GM12878 (cell line): ENCODE measurements at places on chromosomes 12 and 14. TPM values are rescaled to one million over a fixed set of nuclear protein-coding genes. Genes with fewer than 3 reads are reported as not detected.

- no peak for DNase-seq
Measured at GRCh38 chr12:30155001-30155730, 371.4 kb upstream of the TMTC1 start.

- no peak for DNase-seq
Measured at GRCh38 chr14:80906946-80907345, 34.6 kb downstream of the CEP128 start.

DNA sequence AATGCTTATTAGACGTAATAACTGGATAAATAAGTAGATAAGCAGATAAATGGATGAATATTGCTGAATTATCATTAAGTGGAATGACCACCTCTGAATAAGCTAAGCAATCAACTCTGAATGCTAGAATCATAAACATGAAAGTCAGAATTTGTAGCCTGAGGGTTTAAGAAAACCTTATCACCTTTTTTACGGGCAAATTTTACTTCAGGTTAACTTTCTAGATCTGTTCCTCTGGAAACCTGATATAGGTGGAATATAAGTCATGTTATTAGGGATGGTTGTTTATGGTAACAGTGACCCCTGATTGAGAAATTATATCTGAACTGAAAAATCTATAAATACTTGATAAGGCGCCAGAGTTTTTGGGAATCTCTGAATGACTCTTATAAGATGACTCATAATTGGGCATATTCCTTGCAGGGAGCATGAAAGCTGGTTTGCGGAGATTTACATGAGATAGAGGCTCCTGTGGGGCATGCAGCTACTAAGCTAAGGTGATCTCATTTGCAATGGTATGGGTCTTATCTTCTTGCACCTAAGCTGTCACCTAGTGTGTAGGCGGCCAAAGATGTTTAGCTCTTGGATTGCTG lies 12.1 kb downstream of the SPX start:
- no peak for DNase-seq

GRCh38 chr14:34364201-34364600 lies 97.8 kb downstream of the SPTSSA start:
- no peak for DNase-seq

DNA sequence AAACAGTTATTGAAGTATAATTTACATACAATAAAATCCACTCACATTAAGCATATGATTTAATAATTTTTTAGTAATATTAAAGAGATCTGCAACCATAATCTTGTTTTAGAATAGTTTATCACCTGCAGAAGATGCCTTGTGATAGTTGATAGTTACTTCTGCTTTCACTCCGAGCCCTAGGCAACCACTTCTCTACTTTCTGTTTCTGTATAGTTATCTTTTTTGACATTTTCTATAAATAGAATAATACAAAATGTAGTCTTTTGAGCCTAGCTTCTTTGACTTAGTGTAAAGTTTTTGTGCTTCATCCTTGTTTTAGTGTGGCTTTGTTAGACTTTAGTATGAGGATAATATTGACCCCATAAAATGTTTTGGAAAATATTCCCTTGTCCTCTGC lies 111.0 kb downstream of the MNAT1 start:
- peak; percentile 28 for DNase-seq

- DNase-seq: no peak
Measured at GRCh38 chr12:70890895-70891832, 29.4 kb downstream of the PTPRR start.

DNA sequence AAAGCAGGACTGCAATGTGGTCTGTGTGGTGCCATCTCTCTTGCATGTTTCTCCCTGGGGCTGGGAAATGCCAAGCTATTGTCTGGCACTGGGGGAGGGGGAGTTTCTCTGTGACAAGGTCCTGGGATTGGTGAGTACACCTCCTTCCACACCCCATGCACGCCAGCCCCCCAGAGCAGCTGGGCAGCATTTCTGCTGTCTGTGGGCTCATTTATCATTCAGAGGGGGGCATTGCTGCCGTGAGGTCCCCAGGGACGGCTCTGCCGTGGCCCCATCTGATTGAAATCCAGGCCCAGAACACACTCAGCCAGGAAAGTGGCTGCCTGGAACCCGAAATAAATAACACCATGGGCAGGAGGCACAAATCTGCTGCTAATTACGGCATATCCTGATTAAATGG lies 12.6 kb upstream of the FAM222A start:
- no peak for DNase-seq

GRCh38 chr14:65472189-65472588 lies 59.7 kb downstream of the FUT8 start:
- DNase-seq: no peak

DNA sequence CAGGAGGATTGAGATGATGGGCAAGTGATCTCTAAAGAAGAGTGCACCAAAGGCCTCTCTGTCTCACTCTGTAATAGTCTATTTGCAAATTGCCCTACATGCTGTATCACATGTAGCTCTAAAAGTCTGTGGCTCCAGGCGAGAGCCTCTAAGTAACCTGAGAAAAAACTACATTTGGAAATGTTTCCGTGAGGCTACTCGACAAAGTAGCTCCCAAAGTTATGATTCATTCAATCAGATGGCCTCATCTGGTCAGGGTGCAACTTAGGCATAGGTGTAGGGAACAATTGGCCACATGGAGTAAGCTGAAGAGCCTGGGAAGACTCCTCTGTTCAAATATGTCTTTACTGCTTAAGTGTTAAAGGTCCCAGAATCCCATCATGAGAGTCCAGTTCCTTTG lies 155.4 kb upstream of the PLEKHG7 start:
- DNase-seq: no peak

DNA sequence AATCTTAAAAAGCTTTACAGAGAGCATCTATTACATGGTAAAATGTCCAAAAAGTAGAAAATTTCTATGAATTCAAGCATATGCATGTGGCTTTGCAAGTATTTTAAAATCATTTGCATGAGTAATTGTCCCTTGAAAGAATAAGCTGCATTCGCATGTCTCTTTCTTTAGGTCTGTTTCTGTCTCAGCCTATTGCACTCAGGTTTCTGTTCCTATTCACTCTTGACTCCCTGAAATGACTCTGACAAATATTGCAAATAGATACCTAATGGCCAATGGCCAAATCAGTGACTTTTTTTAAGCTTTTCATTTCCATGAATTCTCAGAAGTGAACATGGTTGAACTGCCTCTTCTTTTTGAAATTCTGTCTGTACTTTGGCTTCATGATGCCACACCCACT lies 6.4 kb upstream of the TTC8 start:
- no peak for DNase-seq

DNA sequence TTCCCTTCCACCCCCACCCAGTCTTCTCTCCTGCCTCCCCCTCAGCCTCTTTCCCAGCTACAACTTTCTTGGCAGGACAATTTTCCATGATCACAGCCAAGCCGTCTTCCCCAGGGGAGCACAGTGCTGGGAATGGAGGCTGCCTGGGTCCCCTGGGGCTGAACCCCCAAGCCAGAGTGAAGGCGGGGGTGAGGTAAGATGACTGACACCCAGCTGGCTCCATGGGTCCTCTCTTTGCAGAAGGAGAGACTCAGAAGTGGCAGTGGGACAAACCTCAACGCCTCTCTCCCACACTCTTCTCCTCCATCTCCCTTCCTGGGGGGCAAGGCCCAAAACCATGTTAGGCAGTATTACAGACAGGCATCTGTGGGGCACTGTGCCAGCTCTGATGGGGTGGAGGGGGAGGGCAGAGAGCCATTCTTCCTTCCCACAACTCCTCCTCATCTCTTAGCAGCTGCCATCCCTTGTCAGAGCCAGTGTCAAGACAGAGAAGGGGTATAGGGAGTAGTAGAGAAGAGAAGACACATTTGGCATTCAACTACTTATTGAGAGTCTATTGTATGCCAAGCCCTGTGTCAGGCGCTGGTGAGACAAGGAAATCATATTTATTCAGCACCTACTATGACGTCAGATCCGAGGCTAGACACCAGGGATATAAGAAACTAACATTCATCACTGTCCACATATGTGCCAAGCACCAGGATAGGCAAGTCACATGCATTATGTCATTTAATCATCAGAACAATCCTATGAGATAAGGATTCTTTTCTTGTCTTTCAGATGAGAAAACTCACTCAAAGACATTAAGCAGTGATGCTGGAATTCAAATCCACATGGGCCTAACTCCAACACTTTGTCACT lies 3.6 kb downstream of the ITGA7 start:
- no peak for DNase-seq

DNA sequence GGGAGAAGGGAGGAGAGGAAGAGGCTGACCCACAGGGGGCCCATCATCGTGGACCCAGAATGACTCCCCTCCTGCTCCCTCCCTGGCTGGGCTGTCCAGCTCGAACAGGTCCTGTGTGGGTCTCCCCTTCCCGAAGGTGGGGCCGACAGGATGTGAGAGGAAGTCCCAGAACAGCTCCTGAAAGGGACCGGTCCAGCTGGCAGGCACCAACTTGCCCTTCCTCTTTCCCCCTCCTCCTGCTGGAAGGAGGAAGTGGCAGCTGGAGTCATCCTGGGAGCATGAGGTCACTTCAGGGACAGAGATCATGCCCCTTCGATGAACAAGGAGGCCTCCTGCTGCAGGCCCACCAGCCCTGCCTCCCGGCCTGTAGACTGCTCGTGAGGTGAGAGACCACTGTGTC lies 35.0 kb upstream of the BEGAIN start:
- DNase-seq: no peak

DNA sequence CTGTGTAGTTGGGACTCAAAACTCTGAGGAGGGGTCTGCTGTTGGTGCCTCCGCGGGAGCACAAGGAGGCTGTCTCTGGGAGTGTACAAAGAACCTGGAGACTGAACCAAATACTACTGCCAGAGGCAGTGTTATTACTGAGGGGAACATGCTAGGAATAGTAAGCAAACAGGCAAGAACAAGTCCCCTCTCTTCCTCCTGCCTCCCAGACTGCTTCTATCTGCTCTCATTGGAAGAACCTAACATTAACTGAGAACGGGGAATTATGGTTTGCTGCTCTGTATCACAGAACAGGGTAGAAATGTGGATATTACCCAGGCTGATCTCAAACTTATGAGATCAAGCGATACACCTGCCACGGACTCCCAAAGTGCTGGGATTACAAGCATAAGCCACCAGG lies 4.5 kb upstream of the KMT5A start:
- no peak for DNase-seq

DNA sequence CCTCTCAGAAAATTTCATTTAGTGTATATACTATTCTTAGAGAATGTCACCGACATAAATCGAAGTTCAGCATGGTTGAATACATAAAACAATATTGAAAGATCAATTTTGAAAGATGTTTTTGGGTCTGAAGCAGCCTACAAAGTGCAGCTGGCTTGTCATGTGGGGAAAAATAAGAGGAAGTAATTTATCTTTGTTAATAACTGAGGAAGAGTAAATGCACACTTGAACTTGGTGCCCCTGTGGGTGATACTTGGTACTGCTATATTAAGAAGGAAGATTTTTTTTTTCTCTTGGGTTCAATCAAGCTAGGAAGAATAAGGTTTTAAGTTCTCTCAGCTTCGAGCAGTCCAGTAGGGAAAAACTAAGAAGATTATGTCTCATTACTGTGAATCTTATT lies 661.3 kb downstream of the RPL10L start:
- no peak for DNase-seq

DNA sequence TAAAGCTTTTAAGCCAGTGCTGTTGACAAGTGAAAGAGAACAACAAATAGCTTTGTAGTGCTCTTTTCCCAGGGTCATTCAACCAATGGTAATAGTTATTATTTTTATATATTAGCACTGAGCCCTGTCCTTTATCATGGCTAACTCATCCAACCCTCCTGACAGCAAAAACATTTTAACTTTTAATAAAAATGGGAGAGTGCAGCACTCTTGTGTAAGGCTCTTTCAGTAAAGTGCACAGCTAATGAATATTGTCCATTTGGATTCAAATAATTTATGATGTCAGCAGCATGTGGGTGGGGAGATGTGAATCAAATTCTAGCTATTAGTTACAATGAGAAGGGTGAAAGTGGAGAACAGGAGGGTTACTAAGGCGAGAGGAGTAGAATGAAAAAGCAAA lies 185.7 kb downstream of the SOX5 start:
- DNase-seq: no peak

GRCh38 chr12:47822863-47823262 lies 3.2 kb upstream of the HDAC7 start:
- no peak for DNase-seq

DNA sequence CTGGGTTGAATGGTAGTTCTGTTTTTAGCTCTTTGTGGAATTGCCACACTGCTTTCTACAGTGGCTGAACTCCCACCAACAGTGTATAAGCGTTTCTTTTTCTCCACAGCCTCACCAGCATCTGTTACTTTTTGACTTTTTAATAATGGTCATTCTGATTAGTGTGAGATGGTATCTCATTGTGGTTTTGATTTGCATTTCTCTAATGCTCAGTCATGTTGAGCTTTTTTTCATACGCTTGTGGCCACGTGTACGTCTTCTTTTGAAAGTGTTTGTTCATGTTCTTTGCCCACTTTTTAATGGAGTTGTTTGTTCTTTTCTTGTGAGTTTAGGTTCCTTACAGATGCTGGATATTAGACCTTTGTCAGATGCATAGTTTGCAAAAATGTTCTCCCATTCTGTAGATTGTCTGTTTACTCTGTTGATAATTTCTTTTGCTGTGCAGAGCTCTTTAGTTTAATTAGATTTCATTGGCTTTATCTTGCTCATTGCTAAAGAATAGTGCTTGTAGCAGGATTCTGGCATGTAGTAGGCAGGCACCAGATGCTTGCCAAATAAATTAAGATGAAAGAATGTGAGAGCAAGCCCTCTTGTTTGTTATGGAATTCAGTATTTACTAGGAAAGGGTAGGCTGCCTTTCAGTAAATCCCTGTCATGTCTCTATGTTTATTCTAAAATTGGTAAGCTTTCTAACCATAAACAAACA lies 86.8 kb downstream of the PDE3A start:
- DNase-seq: no peak

DNA sequence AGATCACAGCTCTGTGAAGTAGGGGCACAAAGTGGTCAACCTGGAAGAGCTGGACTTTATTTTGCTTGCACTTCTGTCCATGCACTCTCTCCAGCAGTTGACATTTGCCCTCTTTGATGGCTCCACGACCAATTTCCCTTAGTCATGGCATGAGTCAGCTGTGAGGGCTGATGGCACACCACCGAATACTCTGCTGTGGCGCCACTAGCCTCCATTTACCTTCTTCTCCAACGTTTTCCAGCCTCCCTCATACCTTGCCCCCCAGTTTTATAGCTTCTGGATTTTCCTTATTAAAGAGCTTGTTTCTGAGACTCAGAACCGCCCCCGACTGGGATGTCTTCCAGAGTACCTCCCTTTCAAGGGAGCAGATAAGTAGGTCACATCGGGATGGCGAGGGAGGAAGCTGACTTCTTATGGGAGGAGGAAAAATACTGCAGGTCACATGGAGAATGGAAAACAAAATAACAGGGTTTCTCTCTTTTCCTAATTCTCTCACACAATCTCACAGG lies 17.6 kb downstream of the NINJ2 start:
- no peak for DNase-seq

- no peak for DNase-seq
Measured at GRCh38 chr12:89884416-89884898, 175.8 kb upstream of the ATP2B1 start.

Gene RPL10L
- total RNA-seq: not detected in 2 replicates

Gene MMP17
- 0.43 TPM in 1 of 2 replicates, not detected in the other for total RNA-seq

Gene TMEM229B
- 5.1 and 5.2 TPM in 2 replicates for total RNA-seq

Gene BICD1
- 29.4 and 32.5 TPM in 2 replicates for total RNA-seq

Gene KRT78
- total RNA-seq: not detected in 2 replicates

Gene ACOT6
- not detected in 2 replicates for total RNA-seq

Gene TRPV4
- 0.08 TPM in 1 of 2 replicates, not detected in the other for total RNA-seq

Gene CCDC177
- total RNA-seq: not detected in 2 replicates

Gene TMTC3
- total RNA-seq: 4.9 and 5.7 TPM in 2 replicates

Gene CATSPERB
- total RNA-seq: not detected in 2 replicates
